Mammary microvascular endothelial cell (primary cell): ENCODE measurements at places on chromosomes 2 and 18. TPM values are rescaled to one million over a fixed set of nuclear protein-coding genes. Genes with fewer than 3 reads are reported as not detected.

Gene UGT1A5
- not detected in 2 replicates for total RNA-seq

Gene KANSL1L
- 3.7 and 6.9 TPM in 2 replicates for total RNA-seq

Gene GALNT3
- 0.30 and 1.2 TPM in 2 replicates for total RNA-seq

Gene HRH4
- total RNA-seq, result not detected in 2 replicates

Gene TIGD1
- 2.7 and 3.7 TPM in 2 replicates for total RNA-seq

Gene FOXD4L1
- total RNA-seq, result 0.07 TPM in 1 of 2 replicates, not detected in the other

Gene CNTNAP5
- not detected in 2 replicates for total RNA-seq
